ENCODE measurements at places on chromosomes 5 and 9.

GRCh38 chr9:87594194-87594593 lies 96.5 kb downstream of the DAPK1 start:
- no peak for DNase-seq

- no peak for DNase-seq
Measured at GRCh38 chr9:137313956-137314560, 12.0 kb upstream of the NRARP start.

- DNase-seq, result no peak
Measured at GRCh38 chr5:52893105-52893504, 96.0 kb upstream of the ITGA2 start.

DNA sequence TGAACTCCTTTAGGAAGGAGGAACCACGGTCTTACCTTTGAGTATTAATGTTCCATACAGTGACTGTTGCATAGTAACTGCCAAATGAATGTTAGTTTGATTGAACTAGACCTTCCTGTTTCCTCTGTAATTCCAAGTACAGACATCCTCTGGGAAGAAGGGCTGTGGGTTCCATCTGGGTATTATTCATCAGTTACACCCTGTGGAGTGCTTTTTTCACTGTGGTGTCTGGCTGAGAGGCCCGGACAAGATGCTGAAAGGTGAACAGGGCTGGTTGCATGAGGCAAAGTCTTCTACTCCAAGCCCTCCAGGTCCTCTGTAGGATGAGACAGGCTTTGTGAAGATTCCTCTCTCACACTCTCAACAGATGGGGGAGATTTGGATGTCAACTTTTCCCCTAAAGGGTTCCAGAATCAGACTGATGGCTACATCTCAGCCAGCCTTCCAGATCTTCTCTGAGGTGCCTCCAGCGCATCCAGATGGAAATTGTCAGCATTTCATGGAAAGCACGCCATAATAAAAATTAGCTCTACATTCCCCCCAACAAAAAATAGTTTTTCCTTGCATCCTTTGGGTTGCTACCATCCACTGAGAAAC lies 230.9 kb downstream of the GAS1 start:
- DNase-seq, result no peak

DNA sequence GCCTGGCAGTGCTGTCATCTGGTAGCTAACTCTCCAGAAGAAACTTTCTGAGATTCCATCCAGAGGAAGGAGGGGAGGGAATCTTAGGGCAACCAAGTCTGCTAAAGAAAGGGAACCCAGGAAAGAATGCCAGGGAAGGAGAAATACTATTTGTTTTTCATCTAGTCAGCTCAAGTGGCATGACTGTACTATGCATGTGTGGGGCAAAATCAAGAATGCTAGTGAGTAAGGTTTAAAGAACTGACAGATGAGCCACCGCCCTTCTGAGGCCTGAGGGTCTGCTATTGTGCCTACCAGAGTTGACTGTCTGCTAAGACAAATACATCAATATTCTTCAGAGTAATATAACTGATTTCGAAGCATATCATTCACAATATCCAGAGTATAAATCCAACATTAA lies 204.2 kb downstream of the SLC12A2 start:
- DNase-seq, result no peak

DNA sequence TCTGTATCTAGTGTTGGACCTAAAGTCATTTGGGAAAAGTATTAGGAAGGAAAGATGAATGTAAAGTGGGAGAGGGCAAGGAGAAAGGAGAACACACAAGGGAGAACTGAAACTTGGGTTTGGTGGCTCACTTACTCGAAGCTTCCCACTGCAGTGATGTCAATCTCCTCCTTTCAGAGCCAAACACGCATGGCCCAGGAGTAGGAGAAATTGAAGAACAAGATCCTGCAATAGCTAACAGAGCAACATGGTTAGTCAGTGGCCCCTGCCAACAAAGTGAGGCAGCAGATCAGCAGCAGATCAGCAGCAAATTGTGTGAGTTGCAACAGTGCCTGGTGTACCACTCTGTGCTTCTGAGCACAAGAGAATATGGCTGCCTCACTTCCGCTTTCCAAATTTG lies 366.4 kb downstream of the PSAT1 start:
- no peak for DNase-seq

- no peak for DNase-seq
Measured at GRCh38 chr9:102922526-102922925, 72.6 kb upstream of the CYLC2 start.
